ENCODE measurements at places on chromosomes 12 and 14. TPM values are rescaled to one million over a fixed set of nuclear protein-coding genes. Genes with fewer than 3 reads are reported as not detected.

- DNase-seq: no peak
Measured at GRCh38 chr14:94406910-94407309, 18.5 kb upstream of the SERPINA1 start.

DNA sequence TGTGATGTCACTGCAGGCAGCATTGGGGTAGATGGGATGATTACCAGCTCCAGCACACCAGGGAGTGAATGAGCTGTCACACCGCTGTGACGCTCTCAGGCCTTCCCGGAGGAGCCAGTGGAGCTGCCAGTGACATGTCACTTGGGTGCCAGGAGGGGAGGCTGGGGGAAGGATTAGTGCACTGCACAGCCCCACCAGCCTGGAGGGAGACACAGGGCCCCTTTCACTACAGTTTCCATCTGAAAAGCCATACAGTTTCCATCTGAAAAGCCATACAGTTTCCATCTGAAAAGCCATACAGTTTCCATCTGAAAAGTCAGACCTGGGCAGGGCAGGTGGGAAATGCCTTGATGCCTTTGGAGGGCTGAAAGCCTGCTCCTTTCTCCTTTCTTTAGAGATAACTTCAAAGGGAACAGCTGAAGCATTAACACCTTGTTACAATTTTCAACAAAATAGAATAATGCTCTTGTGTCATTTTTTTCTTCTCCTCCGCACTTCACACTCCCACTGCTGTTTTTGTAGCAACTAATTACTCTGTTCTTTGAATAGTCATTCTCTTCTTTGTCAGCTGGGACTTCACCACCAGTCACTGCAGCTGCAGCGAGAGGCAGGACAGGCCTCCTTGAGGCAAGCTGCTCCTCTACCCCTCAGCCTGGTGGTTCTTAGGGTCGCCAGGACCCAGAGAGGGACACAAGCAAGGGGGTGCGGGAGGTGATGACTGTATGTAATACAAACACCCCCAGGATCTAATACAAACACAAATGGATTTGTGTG is 256.9 kb upstream of the RGS6 start:
- no peak for DNase-seq

GRCh38 chr12:71125949-71126348 is 31.9 kb downstream of the TSPAN8 start:
- no peak for DNase-seq

- DNase-seq: no peak
Measured at GRCh38 chr14:32205984-32206383, 2.9 kb upstream of the RNU6-8 start.

DNA sequence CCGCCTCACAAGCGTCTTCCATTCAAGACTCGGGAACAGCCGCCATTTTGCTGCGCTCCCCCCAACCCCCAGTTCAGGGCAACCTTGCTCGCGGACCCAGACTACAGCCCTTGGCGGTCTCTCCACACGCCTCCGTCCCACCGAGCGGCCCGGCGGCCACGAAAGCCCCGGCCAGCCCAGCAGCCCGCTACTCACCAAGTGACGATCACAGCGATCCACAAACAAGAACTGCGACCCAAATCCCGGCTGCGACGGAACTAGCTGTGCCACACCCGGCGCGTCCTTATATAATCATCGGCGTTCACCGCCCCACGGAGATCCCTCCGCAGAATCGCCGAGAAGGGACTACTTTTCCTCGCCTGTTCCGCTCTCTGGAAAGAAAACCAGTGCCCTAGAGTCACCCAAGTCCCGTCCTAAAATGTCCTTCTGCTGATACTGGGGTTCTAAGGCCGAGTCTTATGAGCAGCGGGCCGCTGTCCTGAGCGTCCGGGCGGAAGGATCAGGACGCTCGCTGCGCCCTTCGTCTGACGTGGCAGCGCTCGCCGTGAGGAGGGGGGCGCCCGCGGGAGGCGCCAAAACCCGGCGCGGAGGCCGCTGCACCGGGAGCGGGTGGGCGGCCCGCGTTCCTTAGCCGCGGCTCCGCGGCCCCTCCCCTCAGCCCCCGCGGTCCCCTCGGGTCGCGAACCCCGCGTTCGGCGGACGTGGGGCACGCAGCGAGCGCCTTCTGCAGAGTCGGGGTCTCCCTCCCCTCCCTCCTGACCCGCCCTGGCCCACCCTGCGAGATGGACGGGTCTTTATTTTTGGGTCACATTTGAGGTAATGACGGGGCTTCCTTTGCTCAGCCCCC is at the start of gene UBC:
TSS of gene UBC (minus strand) at position 259 of the 847 bp plus-strand sequence. CDS start 879 bp downstream, outside the sequence.
- peak; percentile 92 for DNase-seq

- DNase-seq: no peak
Measured at GRCh38 chr14:92630367-92630766, 116.8 kb downstream of the RIN3 start.

CPNE6 gene
- 3.4 TPM for polyA plus RNA-seq
